Fibroblast of villous mesenchyme (primary cell): ENCODE measurements at places on chromosomes 5 and 9. TPM values are rescaled to one million over a fixed set of nuclear protein-coding genes. Genes with fewer than 3 reads are reported as not detected.

The GKAP1 gene
- 0.97 and 2.2 TPM in 2 replicates for total RNA-seq

The TAL2 gene
- not detected in 2 replicates for total RNA-seq

The GABBR2 gene
- total RNA-seq: under 0.01 TPM in 1 of 2 replicates, not detected in the other

The RICTOR gene
- total RNA-seq: 47.4 and 50.1 TPM in 2 replicates

The GTF3C5 gene
- total RNA-seq: 30.7 and 32.2 TPM in 2 replicates

The IL13 gene
- not detected in 2 replicates for total RNA-seq
